ENCODE measurements at places on chromosomes 1 and 21.

- DNase-seq, result no peak
These were observed 32.2 kb upstream of the UBE2U start for GRCh38 chr1:64171246-64171645.

GRCh38 chr1:240027059-240027462 is 64.6 kb upstream of the FMN2 start:
- DNase-seq, result no peak

- DNase-seq, result no peak
These were observed 205.2 kb downstream of the HS2ST1 start for GRCh38 chr1:87119541-87120140.

- DNase-seq, result no peak
These were observed 16.1 kb upstream of the IFFO2 start for GRCh38 chr1:18972531-18972930.

DNA sequence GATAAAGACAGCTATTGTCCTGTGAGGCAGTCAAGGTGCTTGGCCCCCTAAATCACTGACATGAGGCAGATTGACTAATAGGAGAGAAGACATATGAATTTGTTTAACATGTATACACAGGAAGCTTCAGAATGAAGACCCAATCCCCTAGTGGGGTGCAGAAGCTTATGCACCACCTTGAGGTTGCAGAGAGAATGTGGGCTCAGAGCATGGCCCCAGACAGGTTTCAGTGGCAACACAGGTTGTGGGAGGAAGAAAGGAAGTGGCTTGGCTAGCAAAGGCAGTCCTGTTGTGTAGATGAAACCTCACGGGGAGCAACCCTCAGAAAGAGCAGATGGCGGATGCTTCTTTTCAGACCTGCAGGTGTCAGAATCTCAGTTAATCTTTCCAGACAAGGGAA is 37.0 kb upstream of the PARP1 start:
- DNase-seq, result peak; percentile 30

DNA sequence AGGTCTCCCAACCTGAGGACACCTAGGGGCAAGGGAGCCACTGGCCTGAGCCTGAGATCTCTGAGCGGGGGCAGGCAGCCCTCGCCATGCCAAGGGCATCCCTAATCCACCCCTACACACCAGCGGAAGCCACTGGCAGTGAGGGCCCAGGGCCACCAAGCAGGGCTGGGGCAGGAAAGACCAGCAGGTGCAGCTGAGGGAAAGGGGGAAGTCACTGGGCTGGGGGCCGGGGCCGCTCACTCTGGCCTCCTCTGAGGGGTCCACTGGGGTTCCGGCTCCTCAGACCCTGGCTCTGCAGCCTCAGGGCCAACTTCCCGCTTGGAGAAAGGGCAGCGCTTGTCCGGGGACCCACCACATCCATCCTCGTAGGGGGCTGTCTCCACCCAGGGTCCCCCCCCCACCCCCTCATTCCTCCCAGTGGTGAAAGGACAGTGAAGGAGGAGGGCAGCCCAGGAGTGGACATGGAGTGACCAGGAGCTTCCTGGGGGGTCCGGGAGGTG is 42.5 kb upstream of the ACTRT2 start:
- DNase-seq, result no peak

DNA sequence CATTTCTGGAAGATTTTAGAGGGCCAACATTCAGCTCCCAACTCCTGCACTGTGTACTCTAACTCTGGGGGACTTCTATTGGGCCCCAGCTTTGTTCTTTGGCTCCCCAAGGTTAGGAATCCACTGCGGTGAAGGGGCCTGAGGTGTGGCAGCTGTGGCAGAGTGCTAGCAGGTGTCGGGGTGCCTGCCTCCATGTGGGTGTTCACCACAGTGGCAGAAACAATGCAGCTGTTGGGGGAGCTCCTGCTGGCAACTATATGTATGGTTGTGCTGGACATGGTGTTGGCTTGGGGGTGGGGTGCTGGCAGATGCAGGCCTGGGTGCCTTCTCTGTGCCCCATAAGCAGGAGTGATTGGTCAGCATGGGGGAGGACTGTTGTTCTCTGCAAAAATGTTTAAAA is 95.5 kb downstream of the ST6GALNAC3 start:
- no peak for DNase-seq

DNA sequence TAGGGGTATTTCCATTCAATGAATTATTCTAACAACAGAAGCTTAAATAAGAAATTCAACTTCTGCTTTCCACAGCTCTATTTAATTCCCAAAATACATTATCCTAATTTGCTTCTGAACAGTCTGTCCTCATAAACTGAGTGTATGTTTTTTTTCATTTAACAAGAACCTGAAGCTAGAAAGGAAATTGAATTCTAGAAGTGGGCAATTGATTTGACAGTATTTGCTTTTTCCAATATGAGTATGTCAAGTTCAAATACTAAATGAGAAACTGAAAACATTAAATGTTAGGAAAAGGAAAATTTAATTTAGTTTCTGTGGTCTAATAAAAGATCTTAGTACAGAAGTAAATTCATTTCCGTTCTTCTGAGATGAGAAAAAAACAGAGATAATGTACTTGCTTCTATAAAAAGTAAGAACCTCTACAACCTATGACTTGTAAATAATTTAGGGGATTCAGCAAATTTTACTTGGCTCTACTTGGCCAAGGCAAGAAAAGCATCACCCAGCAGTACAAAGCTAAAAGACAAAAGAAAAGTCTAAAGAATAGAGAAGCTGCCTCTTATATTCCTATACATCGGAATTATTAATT is 31.1 kb downstream of the RAB3GAP2 start:
- no peak for DNase-seq

- no peak for DNase-seq
These were observed 21.5 kb downstream of the FOXD2 start for GRCh38 chr1:47459253-47459788.

- DNase-seq, result no peak
These were observed at the start of gene CROCC for GRCh38 chr1:16921391-16922185. Gene CROCC, plus strand, starts transcription at chr1:16921931. Its CDS starts 88 bp downstream, at chr1:16922019.

- DNase-seq, result no peak
These were observed 97.1 kb downstream of the VAV3 start for GRCh38 chr1:107867897-107868296.

DNA sequence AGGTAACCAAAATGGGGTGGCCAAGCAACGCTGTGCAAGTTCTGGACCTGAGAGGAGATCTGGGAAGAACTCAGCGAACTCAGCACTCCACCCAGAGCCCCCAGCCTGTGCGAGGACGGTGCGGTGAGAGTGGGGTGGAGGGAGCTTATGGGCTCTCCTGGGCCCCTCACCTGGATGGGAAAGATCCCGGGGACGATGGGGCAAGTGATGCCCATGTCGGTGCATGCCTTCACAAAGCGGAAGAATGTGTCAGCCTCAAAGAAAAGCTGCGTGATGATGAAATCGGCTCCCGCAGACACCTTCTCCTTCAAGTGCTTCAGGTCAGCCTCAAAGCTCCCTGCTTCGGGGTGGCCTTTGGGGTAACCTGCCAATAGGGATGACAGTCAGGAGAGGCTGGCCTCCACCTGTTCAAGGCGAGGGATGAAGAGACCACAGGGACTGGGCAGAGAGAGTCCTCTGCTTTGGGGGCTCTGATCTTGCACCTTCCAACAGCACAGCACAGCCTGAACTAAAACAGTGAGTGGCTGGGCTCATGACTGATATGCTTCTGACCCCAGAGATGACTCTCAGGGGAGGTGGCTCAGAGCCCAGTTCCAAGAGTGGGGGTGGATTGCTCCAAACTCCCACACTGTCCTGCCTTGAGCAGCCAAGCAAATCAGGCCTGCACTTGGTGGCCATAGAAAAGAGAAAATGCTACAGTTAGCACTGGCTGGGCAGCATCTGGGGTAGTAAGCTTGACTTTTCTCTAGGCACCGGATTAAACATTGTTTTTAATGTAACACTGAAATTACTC is 9.5 kb downstream of the MTHFR start:
- no peak for DNase-seq

GRCh38 chr1:174726880-174727585 is 272.7 kb upstream of the CACYBP start:
- DNase-seq, result no peak

DNA sequence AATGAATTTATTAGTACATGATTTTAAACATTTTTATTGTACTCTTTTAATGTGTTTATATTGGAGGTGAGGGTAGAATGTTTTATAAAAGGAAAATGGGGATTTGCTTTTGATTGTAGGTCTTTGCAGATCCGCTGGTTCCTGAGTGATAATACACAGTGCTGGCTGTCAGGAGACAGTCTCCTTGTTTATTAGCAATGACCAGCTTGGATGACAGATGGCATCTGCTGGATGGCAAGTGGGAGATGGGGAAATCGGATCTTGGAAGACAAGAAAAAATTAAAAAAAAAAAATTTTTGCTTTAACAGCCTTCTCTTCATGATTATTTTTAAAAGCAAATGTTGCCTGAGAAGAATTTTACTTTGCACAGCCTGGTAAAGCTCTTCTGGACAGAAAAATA is 4.4 kb upstream of the PHTF1 start:
- no peak for DNase-seq

DNA sequence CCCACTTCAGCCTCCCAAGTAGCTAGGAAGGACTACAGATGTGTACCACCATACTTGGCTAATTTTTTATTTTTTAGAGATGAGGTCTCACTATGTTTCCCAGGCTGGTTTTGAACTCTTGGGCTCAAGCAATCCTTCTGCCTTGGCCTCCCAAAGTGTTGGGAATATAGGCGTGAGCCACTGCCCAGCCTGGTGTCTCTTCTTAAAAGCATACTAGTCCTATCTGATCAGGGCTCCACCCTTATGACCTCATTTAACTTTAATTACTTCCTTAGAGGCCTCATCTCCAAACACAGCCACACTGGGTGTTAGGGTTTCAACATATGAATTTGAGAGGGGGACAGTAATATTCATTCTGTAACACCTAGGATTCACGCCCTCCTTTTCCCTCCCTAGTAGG is 130.9 kb downstream of the GLIS1 start:
- DNase-seq, result no peak

GRCh38 chr1:153548722-153549688 is at the start of gene S100A3:
Gene S100A3, minus strand, starts transcription at chr1:153549258. Its CDS starts 773 bp downstream, at chr1:153548485.
- DNase-seq, result no peak
